ENCODE measurements at places on chromosomes 3 and 15.

- no peak for DNase-seq
Observed at GRCh38 chr3:172181932-172182586, 142.7 kb downstream of the FNDC3B start.

- DNase-seq = no peak
Observed at GRCh38 chr15:92683511-92683834, 27.9 kb upstream of the FAM174B start.

- no peak for DNase-seq
Observed at GRCh38 chr3:49553324-49553691, 969 bp upstream of the BSN start.

DNA sequence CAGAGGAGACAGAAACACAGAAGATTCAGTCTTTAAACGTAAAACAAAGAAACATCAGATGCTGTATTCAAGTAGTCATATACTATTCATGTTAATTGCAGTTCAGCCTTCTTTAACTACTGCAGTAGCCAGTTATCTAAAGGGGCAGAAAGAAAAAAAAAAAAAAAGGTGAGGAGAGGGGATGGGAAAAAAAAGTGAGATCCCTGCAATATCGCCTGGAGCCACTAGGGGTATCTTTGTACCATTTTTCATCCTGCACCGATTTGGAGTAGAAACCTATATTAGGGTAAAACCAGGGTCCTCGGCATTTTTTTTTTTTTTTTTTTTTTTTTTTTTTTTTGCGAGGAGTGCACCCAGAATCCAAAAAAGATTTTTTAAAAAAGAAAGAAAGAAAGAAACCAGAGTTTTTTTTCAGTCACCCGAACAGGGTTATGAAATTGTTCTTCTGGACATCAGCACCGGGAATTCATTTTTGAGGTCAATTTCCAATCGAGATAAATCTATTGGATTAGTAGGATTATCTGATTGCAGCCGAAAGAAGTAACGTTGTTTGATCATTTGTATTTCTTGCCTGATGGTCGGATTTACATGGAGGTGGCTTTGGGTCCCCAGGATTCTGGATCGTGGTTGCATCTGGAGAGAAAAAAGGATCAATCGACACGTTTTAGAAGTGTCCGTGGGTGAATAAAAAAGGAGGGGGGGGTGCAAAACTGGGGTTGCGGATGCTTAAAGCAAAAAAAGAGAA lies 186.7 kb downstream of the NLGN1 start:
- no peak for DNase-seq

DNA sequence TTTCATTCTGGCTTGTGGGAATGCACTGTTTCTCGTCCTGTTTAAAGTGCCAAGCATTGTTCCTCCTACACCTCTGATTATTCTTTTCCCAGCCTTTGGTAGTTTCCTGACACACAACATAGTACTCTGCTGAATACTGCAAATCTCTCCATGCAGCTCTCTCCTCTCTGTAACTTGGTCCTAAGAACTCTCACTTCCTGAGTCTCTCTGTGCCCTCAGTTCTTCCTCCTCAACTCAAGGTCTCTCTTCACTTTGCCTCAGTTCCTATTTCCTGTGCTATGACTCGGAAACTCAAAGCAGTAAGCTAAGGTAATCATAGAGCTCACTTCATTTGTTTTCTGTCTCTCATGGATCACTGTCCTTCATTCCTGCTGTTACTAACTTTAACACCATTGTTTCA lies 113.4 kb downstream of the ZNF280D start:
- no peak for DNase-seq

DNA sequence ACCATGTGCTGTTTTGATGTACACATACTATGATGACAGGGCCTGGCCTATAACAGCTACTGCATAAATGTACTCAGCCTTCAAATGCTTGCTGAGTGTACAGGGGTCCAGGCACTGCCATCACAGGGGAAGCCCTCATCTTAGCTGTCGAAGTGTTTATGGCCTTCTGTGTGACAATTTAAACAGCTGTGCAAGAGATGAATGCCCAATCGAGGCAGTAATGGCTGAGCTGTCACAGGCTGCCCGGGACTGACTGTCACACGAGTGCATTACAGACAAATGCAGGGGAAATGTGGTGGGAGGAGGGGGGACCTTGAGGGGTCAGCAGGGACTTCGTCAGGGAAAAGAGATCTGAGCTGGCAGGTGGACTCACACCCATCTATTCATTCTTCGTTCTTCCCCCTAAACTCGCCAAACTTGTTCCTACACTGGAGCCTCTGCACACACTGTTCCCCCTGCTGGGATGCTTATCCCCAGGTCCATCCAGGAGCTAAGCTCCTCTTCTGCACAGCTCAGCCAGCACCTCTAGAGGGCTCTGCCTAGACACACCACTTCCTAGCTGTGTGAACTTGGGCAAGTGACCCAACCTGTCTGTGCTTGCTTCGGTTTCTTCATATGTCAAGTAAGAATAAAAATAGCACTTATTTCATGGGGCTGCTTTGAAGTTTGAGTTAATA lies 156.2 kb upstream of the IQSEC1 start:
- no peak for DNase-seq

GRCh38 chr3:136068708-136069107 lies 103.2 kb downstream of the PPP2R3A start:
- DNase-seq = no peak

GRCh38 chr15:39083213-39083612 lies 497.7 kb upstream of the THBS1 start:
- no peak for DNase-seq

DNA sequence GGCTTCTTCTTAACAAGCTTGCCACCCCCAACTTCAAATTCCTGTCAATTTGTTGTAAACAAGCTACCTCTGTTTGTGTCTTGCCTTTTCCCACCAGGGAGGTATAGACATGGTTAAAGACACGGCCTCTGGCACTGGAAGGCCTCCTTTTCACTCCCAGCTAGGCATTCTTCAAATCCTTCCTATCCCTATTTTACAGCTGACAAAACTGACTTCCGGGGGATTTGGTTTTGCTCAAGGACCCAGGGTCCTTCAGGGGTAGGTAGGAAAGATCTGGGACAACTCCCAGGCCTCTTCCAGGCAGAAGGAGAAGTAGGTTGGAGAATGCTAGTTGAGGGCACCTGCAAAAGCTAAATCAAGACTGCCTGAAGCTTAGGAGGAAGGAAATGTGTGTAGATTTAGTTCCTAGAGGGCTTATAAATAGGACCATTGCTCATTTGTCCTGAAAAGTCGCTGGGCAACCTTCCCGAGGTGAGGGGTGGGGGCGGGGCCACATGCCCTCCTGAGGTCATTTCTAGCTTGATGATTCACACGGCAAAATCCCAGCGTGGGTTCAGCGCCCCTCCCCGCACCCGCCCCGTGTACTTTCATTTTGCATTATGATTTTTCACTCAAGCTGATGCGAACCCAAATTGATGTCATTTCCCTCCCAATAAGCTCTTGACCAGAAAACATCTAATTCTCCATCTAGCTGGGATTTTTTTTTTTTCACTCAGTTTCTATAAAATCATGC lies 365.5 kb downstream of the SHQ1 start:
- peak; percentile 44 for DNase-seq

DNA sequence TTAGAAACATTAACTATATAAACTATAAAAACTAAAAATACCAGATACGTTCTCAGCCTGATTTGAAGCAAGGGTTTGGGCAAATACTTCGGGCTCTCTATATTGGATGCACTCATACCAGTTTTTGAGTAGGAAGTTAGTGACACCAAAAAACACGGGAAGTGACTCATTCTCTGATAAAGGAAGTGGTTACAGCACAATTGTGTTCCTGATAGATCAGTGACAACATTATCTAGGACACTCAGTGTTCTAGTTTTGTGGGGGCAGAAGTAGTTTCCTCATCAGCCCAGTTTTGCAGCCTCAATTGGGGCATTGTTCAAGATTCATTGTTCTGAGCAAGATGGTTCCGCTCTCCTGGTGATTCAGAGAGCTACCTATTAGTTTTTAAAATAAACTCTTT lies 469.6 kb upstream of the DPPA4 start:
- peak; percentile 45 for DNase-seq

GRCh38 chr3:165549665-165550064 lies 287.6 kb downstream of the BCHE start:
- no peak for DNase-seq

DNA sequence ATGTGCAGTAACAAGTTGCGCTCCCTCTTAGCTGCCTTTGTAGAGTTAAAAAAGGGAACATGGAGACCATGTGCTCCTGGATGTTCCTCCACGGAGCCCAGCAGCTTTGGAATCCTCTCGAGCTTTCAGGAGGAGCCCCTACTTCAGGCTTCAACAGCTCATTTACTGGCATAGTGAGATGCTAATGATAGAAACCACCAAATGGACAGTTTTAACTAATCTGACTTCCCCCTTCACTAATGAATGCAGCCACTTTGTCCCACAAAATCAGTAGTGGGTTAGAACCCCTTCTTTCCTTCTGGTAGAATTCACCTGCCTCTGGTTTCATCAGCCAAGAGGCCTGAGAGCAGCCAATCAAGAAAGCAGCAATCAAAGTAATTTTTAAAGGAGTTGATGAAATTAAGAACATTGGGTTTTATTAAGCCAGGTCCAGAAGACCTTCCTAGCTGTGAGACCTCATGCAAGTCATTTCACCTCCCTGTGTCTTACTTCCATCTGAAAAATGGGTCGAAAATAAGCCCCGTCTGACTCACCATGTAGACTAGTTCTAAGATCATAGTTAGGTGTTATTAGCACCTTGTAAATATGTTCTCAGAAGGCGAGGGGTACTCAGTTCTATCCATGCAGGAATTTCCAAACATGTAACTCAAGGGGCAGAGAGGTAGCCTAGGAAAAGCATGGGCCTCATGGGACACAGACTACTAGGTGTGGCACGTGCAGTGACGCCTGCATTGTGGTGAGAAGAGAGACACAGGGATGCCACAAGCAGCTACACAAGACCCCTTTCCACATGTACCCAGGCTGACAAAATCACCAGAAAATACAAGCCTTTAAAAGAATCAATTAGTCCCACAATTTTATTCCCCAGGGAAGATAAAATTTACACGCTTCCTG lies 179.7 kb upstream of the LPP start:
- DNase-seq = no peak

DNA sequence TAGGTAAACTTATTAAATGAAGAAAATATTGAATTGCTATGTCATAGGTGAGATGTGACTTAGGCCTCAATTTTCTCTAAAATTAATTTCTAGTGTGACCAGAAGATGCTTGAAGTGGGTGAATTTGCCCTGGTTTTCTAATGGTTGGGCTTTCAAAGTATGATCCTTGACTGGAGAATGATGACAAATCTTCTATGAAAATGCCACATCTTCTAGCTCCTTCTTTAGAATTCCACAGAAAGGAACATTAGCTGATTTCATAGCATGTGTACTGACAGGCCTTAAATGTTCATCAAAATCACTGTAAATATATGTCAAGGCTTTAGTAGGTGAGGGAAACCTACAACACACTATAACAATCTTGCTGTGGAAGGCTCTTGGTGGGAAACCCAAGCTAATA lies 8.9 kb downstream of the ABI3BP start:
- DNase-seq = no peak

DNA sequence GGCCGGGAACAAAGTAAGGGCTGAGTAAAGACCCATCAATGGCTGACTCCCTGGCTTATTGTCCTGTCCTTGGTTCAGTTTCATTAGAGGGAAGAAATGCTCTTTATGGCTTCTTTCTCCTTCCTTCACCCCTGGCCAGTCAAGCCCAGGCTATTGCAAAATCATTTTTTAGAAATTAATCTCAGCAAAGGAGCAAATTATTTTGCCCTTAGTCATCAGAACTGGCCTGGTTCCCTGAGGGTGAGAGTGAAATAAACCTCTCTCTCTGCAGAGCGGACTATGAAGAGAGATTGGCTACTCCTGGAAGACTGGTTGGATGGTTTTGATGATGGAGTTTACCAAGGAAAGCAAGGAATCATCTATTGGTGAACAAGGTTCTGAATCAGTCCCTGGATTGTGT lies 52.7 kb upstream of the OXTR start:
- no peak for DNase-seq

Measured in activated gamma-delta T cell treated with Interleukin-2 at 50 U/mL for 16 hours (primary cell).